DMS53 (cell line): ENCODE measurements at places on chromosomes 2 and 18.

DNA sequence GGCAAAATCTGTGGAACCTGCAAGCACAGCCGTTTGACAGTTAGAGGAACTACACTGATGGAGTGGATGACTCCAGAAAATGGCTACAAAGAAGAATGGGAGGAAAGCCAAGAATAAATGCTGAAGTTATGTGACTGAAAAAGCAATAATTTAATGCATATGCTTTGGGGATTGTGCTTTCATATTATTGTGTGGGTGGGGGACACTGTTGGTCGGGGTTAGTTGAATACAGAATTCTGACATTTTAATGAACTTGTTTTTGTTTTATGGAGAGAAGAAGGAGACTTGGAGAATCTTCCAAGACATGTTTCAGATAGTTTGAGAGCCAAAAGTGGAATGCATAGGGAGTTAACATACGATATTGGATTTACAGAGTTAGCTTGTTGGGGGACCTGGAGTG is 68.5 kb downstream of the NRP2 start:
- DNase-seq = no peak

DNA sequence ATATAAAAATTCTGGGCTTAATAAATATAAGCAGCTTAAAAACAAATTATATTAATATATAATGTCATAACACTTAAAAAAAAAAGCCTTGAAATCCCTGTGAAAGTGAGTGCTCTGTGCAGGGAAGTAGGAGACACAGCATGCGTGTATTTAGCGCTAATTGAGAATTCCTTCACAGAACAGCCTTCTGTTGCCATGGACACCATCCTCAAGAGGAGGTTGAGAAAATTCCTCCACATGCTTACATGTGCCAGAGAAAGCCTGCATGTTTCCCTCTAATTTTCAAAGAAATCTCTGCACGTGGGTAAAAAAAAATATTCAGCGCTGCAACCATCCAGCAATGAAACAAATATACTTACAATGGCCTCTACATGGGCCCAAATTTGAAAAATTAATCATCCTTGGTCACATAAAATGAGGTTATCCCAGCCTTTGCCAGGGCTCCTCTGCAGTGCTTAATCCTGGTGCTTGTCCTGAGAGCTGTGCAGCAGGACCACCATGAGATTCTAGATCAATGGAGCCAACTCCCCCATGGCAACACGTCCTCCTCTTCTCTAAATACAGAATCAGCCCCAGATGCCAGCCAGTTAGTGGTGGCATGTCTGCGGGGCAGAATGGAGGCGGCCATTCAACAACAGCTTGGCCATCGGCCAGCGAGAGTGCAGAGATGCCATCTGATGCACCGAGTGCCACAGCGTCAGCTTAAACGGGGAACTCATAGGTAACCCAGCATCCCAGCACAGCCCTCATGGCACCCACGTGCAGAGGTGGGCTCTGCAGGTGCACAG is 228.0 kb downstream of the MYT1L start:
- no peak for DNase-seq

DNA sequence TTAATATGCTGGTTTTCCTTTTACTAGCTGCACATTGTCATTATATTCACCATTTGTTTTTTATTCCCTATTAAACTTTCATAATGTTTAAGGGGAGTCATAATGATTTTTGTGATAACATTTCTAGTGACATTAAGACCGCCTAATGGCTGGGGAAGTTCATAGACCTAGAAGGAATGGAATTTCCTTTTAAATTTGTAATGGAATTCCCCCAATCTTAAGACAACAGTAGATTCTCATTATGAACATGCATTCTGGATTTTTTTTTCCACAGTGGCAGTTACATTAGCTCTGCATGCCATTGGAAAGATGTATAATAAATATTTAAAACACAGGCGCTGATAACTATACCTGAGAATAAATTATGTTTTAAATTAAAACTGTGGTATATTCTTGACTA is 8.4 kb downstream of the YPEL5 start:
- DNase-seq = no peak

- no peak for DNase-seq
Measured at GRCh38 chr2:2960441-2961133, 417.0 kb downstream of the EIPR1 start.

- peak; percentile 74 for DNase-seq
Measured at GRCh38 chr2:74762789-74763188, 71.1 kb upstream of the HK2 start.

GRCh38 chr18:6286585-6286984 is 128.1 kb downstream of the L3MBTL4 start:
- DNase-seq = no peak

DNA sequence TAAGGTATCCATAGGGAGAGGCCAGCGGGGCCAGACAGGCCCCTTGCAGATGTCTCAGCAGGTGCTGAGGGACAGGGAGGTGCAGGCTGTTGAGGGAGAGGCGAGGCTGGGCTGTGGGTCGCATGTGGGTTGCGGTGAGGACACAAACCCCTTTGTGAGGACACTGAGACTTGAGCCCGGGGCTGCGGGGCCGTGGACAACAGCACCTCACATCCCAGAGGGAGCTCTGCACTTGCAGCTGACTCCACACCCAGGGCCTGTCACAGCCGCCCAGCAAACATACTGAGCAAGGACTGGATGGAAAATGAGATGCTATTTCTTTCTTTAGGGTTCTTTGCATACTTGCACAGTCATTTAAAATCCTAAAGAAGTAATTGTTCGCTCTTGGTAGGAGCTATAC is 95.3 kb upstream of the NFATC1 start:
- no peak for DNase-seq
